HS-27A (cell line): ENCODE measurements at places on chromosomes 13 and 19.
A peak's percentile ranks its signal among the peaks of the same experiment; 100 is the strongest.

- DNase-seq: no peak
Observed at GRCh38 chr19:41426952-41427646, at the start of gene B3GNT8. Gene B3GNT8 (minus strand): TSS chr19:41427374. CDS start chr19:41426778, 596 bp downstream.

GRCh38 chr13:51370116-51370515 is 30.6 kb downstream of the SERPINE3 start:
- DNase-seq: no peak

- DNase-seq: no peak
Observed at GRCh38 chr13:102856557-102856956, 10.7 kb downstream of the ERCC5 start.

GRCh38 chr13:101627556-101627943 is 175.1 kb downstream of the ITGBL1 start:
- no peak for DNase-seq

GRCh38 chr19:40091205-40092129 is 724 bp upstream of the ZNF780A start:
- no peak for DNase-seq

DNA sequence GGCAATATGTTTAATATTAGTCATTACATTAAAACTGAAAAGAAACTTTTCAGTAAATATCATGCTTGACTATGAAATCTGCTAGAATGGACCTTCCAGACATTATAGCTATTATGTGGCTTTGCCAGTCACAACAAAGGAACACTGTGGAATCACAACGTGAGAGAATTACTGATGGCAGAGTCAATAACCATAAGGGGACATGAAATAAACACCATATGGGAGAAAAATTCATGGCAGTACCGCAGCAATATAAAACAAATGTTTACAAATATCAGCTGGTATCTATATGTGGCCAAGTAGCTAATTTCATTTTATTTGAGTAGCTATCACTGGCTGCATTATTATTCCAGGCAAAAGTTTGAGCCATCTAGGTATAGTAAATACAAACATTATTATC is 1818.6 kb downstream of the PCDH9 start:
- DNase-seq: no peak

DNA sequence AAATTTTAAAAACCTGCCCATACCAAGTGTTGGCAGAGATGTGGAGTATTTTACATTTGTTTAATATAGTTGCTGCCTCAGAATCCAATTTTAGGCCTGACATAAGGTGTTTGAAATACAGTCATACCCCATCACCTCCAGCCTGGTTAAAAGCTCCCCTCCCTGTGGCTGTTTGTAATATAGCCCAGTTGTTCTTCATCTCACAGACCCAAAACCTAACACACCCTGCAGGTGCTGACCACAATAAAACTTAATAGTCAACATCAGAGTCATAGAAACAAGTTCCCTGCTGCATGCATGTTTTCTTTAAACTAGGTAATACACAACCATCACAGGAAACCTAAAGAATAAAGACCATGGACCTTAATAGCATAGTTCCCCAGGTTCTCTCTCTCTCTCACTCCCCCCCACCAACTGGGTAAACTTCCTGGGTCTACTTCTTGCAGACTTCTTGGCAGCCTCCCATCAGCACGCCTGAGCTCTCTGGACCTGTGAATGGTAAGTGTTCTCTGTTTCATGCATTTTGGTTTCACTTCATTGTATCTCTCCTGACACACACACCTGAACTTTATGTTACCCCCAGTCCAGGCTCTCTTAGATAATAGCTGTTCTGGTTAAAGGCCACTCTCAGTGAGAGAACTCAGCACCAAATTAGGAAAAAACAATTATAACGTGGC is 1369.9 kb downstream of the EFNB2 start:
- no peak for DNase-seq

GRCh38 chr19:33904681-33905080 is 108.0 kb downstream of the KCTD15 start:
- no peak for DNase-seq

- DNase-seq: no peak
Observed at GRCh38 chr13:20984879-20985278, 76.5 kb downstream of the LATS2 start.

- no peak for DNase-seq
Observed at GRCh38 chr13:78198419-78198818, 279.8 kb upstream of the EDNRB start.

DNA sequence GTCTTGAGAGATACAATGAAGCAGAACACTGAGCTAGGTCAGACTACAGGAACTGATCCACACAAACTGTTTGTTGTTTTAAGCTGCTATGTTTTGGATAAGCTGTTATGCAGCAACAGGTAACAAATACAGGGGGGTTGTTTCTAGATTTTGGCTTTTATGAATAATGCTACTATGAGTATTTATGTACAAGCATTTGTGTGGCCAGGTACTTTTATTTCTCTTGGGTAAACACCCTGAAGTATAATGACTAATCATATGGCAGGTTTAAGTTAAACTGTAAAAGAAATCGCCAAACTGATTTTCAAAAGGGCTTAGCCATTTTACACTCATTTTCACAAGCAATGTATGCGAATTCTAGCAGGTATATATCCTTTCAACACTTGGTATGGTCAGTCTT is 166.0 kb downstream of the DNAJC3 start:
- no peak for DNase-seq

GRCh38 chr13:32889986-32890565 is 126.1 kb upstream of the KL start:
- DNase-seq: no peak

DNA sequence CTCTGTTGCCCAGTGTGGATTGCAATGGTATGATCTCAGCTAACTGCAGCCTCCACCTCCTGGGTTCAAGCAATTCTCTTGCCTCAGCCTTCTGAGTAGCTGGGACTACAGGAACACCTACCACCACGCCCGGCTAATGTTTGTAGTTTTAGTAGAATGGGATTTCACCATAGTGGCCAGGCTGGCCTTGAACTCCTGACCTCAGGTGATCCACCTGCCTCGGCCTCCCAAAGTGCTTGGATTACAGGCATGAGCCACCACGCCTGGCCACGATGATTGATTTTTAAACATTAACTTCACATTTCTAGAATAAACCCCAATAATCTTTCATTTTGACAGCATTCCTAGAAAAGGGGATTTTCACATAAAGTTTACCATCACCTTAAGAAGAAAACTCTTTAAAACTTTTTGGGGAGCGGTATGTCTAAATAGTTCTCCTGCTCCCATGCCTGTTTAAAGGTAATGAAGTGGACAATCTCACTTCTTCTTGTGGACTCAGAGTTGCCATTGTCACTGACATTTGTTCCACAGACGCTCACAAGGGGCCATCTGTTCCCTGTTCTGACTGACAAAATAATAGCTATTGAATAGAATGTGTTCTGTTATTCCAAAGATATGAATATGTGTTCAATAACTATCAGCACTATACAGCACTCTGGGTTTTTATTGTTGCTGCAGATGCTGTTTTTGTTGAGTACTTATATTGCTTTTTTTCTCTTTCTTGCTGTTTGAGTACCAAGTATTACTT is 66.1 kb upstream of the C1QTNF9B start:
- DNase-seq: no peak

DNA sequence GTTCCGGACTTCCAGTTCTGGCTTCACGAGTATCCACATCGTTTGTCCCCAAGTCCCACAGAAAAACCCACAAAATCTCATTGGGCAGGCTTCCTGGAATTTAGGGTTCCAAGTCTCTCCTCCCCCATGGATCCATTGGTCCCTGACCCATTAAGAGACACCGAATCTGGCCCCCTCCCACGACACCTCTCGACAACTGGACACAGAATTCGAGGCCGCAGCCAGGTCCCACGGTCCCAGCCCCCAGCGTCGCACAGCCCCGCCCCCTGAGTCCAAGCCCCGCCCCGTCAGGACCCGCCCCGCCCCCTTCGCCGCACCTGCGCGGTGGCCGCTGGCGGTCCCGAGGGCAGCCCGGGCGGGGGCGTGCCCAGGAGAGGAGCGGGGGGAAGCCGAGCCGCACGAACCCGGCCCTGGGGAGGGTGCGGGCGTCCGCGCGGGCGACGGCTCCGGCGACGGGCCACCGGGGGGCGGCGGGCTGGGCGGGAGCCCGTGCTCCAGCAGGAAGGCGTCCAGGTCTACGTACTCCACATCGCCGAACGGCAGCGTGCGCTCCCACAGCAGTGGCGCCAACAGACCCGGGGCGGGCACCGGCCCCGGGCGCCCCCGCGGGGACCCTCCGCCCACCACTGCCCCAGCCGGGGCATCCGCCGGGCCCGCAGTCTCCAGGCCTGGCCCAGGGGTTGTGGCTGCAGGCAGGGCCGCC is 1.8 kb downstream of the DBP start:
- DNase-seq: peak; percentile 62

DNA sequence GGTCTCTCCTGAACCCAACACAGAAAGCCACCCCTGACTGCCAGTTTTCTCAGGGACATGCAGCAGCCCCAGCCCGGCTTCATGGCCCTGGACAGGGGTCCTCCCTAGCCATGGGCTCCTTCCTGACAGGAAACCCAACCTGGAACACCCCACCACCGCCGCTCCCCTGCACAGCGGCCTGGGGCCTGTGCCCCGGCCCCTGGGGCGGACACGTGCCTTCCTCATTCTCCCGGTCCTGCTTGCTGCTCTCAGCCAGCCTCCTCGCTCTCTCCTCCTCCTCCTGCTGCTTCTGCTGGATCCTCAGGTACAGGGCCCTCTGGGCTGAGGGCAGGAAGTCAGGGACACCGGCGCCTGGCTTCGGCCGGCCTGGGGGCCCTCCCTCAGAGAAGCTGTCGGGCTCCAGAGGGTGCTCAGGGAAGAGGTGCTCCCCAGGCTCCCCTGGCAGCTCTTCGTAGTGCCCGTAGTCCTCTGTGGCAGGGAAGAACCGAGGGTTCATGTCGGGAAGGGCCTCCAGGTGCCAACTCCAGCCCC is 20.5 kb upstream of the TMEM160 start:
- DNase-seq: no peak

DNA sequence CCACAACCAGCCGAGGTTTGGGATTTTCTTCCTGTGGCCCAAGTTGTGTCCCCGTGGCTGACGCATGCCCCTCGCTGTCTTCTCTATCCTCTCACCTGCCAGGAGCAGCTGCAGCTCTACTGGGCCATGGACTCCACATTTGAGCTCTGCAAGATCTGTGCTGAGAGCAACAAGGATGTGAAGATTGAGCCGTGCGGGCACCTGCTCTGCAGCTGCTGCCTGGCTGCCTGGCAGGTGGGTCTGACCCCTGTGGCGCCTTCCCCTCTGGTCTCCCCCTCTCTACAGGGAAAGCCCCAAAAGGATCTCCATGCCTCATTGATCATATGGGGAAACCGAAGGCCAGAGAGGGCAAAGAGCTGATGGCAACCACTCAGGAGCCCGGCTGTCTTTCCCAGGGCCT is 14.6 kb downstream of the CBLC start:
- DNase-seq: no peak

GRCh38 chr19:41023193-41023592 is 32.1 kb downstream of the CYP2B6 start:
- no peak for DNase-seq

DNA sequence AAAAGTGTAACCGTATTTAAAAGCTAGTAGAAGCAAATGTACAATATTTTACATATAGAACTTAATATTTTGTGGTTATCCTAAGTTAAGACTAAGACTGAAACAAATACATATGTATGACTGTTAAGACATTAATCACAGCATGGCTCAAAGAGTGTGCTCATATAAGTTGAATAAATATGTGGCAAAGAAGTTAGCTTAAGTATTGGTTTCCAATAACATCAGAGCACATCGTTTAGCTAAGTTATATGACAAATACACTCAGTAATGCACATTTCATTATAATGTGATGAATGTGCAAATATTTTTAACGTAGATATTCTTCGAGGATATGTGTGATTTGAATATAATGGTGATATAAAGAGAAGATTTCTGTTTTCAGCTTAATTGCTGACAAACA is 253.8 kb downstream of the SLITRK5 start:
- no peak for DNase-seq

DNA sequence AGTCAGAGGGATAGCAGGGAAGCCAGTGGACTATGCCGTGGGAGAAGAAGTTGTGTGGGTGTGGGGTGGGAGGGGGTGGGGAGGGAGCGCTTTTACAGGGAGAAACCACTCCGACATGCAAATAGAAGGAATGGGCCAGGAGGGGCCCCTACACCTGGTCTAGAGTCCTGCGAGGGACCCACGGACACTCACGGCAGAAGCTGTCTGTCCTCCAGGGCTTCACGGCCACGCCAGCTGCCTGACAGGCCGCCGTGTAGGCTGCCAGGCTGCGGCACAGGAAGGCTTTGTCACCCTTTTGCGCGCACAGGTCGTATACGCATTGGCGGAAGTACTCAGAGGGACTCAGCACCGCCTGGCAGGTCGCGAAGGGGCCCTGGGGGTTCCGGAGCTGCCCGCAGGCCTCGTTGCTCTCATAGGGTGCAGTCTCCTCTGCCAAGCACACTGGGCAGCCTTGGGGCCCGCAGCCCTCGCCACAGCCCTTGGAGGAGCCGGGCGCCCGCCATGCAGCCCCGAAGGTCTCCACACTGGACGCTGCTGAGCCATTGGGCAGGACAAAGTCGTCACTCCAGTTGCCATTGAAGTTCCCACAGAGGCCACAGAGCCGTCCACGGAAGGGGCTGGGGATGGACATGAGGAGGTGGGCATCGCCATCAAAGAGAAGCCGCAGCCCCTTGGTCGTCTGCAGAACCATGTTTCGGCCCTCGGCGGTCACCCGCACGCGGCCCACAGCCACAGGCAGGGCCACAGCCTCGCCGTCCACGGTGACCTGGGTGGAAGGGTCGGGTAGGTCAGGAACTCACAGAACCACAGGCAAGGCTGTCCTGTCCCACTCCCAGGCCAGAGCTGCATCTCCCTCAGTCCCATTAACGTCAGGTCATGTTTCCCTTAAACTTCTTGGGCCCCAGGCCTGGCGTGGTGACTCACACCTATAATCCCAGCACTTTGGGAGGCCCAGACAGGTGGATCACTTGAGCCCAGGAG is 26.0 kb upstream of the FBL start:
- DNase-seq: no peak

DNA sequence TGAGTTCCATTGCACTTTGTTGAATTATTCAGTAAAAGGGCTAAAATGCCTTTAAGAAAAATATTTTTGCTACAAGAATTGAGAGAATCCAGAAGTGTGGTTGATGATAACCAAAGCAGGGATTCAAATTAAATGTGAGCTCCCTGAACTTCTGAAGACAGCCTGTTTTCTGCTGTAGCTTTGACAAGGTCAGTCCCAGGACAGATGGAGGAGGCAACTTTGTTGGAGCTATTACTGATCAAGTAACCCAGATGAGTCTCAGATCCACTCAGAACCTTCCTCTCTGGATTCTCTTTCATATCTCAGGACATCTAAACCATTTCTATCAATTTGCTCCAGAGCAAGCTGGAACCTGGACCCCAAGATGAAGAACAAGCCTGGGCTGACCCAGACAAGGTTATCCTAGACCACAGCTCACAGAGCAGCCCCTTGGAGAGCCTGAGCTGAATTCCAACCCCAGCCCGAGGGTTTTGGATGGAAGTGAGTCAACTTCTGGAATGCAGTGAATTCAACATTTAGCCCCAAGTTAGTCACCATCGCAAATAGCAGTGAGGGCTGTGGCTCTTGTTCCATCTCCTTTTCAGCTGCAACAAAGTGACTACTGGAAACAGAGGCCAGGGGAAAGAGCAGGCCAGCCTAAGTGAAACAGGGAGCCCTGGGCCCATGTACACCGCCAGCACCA is 137.8 kb upstream of the TSC22D1 start:
- peak; percentile 86 for DNase-seq
